Left cardiac atrium (tissue), 4 donors: ENCODE measurements at places on chromosomes 11 and 22. TPM values are rescaled to one million over a fixed set of nuclear protein-coding genes. Genes with fewer than 3 reads are reported as not detected.

- DNase-seq, result no peak
These were observed 18.9 kb downstream of the ZBTB16 start for GRCh38 chr11:114078423-114078822.

- DNase-seq, result no peak
These were observed 38.6 kb upstream of the SPTBN2 start for GRCh38 chr11:66767666-66768065.

GRCh38 chr11:59724066-59724465 is 10.4 kb upstream of the OR10V1 start:
- no peak for DNase-seq

- no peak for DNase-seq
These were observed 9.8 kb downstream of the MCAT start for GRCh38 chr22:43133401-43133800.

DNA sequence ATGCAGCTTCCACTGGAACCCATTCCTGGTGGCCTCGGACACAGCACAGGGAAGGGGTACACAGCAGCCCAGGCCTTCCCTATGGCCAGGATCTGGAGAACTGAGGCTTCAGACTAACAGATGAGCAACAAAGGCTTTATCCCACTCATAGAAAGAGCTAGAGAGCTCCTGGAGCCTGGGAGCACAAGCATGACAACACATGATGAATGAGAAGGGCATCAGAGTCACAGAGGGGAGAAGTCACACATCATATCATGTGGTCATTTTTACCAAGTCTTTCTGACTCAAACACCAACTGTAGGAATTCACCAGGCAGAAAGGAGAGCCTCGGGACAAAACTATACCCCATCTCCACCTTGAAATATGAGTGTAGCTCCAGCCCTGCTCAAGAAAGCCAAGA is 43.2 kb downstream of the NRXN2 start:
- no peak for DNase-seq

Gene SLC22A12
- not detected for total RNA-seq

Gene CARD18
- not detected for total RNA-seq

Gene LINC01488
- total RNA-seq, result not detected

Gene TTC36
- 1.2 TPM for total RNA-seq

Gene RAPSN
- total RNA-seq, result not detected
